ENCODE measurements at places on chromosomes 4 and X. TPM values are rescaled to one million over a fixed set of nuclear protein-coding genes. Genes with fewer than 3 reads are reported as not detected.

CT45A2 gene
- total RNA-seq = not detected

CCDC149 gene
- 10.2 TPM for total RNA-seq

SLC4A4 gene
- 3.7 TPM for total RNA-seq

F11 gene
- total RNA-seq = not detected

KIAA1210 gene
- not detected for total RNA-seq

ASB11 gene
- not detected for total RNA-seq

MAGEB10 gene
- not detected for total RNA-seq

LAMTOR3 gene
- total RNA-seq = 53.9 TPM

RASGEF1B gene
- 0.77 TPM for total RNA-seq

LAS1L gene
- total RNA-seq = 35.4 TPM

UGT2B11 gene
- not detected for total RNA-seq

TCEAL7 gene
- 7.6 TPM for total RNA-seq

ADH1A gene
- total RNA-seq = not detected

GPR82 gene
- not detected for total RNA-seq

RRH gene
- 0.25 TPM for total RNA-seq

RNF150 gene
- total RNA-seq = 5.2 TPM

BANK1 gene
- total RNA-seq = 2.0 TPM

FAM90A26 gene
- total RNA-seq = not detected

DNA sequence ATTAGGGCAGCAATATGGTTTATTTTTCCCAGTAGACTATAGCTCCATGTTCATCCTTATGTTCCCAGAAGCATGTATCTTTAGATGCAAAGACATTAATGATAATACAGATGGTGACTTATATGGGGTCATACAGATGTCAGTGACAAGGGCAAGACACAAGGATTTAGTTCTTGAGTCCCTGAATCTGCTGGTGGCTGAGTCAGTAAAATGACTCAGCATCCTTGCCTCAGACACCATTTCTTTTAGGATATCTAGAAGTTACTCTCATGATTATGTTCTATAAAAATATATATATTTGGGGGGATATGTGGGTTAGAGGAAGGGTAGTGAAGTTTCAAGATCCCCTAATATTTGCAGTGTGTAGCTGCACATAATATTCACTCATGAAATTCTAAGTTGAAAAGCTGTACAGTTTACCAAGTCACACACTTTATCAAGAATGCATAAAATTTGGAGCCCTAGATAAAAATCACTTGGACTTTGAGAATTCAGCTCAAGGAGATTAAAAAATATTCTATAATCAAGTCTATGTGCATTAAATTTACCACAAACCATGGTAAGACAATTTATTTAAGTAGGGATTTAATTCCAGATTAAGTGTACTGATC, 101.9 kb downstream of the LNX1 start:
- no peak for DNase-seq
- H3K36me3 ChIP-seq = no peaks in the 10 kb centered on the region
- H3K27ac ChIP-seq = no peak overlapping the region

GRCh38 chrX:109760922-109761250, 27.8 kb upstream of the ACSL4 start:
- H3K27ac ChIP-seq = no peak overlapping the region
- H3K27me3 ChIP-seq = no peaks in the 10 kb centered on the region
- H3K36me3 ChIP-seq = no peaks in the 10 kb centered on the region
- DNase-seq = no peak
- H3K4me1 ChIP-seq = no peaks in the 10 kb centered on the region

GRCh38 chr4:56240554-56241174, 146.6 kb downstream of the AASDH start:
- DNase-seq = peak; percentile 85
- peaks cover 3% of the 10 kb centered on the region for H3K27me3 ChIP-seq
- H3K4me1 ChIP-seq = no peaks in the 10 kb centered on the region
- H3K36me3 ChIP-seq = no peaks in the 10 kb centered on the region

DNA sequence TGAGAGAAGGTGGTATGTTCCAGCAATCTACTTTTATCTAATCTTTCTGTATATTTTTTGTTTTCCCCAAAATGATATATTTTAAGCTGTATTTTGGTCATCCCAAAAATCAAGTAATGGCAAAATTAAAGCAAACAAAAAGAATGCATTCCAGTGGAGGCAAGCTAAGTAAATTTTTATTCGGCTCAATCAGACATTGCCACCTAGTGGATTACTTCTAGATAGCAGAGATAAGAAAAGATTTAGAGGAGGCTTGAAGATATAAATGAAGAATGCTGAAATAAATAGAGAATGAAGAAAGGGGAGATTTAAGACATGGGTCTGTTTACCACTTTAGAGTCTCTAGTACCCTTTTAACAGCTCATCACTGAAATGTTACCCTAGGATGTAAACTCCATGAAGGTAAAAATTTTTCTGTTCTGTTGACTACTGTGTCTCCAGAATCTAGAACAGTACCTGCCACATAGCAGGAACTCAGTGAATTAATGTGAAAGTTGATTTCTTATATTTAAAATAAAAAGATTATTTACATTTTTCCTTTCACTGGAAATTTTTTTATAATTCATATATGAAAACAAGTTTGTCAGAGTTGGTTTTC, 110.9 kb upstream of the ANK2 start:
- H3K4me3 ChIP-seq = no peak overlapping the region
- DNase-seq = peak; percentile 23
- H3K4me1 ChIP-seq = no peaks in the 10 kb centered on the region
- H3K27me3 ChIP-seq = no peaks in the 10 kb centered on the region

DNA sequence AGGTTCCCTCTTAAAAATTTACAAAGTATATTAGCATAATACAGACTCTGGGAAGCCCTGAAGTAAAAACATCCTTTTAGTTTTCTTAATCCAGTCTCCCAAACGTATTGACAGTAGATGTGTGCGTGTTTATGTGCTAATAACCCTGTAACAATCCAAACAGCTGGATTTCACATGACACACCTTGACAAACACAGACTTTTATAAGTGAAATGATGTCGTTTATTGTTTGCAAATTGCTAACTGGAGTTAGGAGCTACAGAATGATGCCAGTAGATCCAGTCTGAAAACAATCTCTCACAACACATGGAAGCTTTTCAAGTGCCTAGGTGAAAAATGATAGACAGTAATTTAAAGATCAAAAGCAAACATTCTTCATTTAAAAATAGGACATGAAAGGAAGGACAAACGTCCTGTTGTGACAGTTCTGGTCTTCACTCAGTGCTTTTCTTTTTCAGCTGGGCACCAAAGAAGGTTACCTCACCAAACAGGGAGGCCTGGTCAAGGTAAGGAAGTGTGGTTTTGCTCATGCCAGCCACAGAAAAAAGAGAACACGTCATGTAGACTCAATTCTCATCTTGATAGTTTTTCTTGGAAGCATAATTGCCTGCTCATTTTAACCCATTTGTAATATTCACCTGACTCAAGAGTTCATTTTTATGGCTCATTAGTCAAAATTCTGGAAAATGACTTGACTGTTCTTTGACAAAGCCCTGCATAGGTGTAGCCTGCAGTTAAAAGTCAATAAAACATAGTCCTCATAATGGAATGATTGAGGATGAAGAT, 32.9 kb downstream of the LAMTOR3 start:
- no peak overlapping the region for H3K27ac ChIP-seq
- H3K4me3 ChIP-seq = no peak overlapping the region
- DNase-seq = no peak
- H3K4me1 ChIP-seq = no peaks in the 10 kb centered on the region
- H3K36me3 ChIP-seq = no peaks in the 10 kb centered on the region

DNA sequence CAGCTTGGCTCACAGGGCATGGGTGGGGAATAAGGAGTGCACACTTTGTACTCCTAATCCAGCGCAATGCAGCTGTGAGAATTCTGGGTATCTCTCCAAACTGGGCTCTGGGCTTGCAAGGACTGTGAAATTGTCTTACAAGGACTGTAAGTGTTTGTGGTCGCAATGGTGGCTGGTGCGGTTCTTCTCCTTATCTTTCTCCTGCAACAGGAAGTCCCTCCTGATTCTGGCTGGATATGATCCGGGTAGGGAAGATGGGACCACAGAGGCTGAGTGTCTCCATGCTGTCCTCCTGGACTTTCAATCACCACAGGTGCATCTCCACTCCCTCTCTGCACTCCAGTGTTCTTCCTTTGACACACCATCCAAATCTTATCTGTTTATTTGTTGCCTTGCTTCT, 55.7 kb upstream of the GYPE start:
- no peak overlapping the region for H3K27ac ChIP-seq
- no peaks in the 10 kb centered on the region for H3K27me3 ChIP-seq
- H3K4me3 ChIP-seq = no peak overlapping the region
- H3K36me3 ChIP-seq = no peaks in the 10 kb centered on the region

DNA sequence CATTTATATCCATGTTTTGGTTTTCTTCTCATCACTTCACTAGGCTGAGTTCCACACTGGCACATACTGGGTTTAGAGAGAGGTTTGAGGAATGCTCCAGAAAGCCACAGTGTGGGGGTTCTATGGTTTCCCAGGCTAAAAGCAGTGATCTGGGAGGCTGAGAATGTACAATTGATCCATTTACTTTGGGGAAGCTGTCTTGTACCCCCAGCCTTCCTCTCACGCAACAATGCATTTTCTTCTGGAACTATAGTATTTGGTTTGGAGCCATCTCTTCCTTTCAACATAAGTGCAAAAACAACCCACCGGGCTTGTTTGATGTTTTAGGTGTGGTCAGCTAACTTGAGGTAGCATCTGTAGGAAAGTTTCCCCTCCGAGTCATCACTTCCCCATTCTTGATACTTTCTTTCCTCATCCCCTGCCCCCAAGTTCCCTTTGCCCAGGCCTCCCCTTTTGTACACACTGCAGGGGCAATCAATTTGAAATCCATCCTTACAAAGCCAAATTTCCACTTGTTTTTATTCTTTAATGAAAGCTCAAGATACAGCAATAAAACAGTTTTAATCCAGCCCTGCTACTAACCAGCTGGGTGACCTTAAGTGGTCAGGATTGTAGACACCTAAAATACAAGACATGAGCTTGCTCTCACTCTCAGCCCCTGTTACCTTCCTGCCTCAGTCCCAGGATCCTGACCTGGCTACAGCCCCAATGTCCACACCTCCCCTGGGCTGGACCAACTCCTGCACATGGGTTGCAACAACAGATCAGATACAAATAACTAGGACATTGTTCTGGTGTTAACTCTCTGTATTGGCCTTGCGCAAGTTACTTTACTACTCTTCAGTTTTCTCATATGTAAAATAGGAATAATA, 109.2 kb downstream of the FHDC1 start:
- H3K4me1 ChIP-seq = no peaks in the 10 kb centered on the region
- no peak overlapping the region for H3K27ac ChIP-seq
- peak; percentile 36 for DNase-seq
- no peak overlapping the region for H3K4me3 ChIP-seq
- H3K36me3 ChIP-seq = no peaks in the 10 kb centered on the region
- H3K27me3 ChIP-seq = no peaks in the 10 kb centered on the region

DNA sequence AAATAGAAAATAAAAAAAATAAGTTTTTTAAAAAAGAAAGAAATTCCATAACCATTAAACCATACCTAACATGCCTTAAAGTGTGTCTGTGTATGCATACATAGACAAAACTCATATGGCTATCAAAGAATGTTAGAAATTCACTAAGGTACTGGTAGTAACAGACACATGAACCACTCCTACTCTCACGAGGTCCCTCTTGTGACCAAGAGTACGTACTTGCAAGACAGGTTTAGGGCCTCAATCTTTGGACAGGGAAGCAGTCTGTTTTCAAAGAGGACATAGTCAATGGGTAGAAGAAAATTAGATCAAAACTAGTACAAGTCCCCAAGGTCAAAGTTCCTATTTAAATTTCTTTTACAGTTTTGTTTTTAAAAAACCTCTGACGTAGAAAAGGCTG, 117.3 kb downstream of the CHM start:
- no peaks in the 10 kb centered on the region for H3K4me1 ChIP-seq
- H3K36me3 ChIP-seq = no peaks in the 10 kb centered on the region
- no peak for DNase-seq
- no peak overlapping the region for H3K4me3 ChIP-seq
- no peaks in the 10 kb centered on the region for H3K27me3 ChIP-seq

DNA sequence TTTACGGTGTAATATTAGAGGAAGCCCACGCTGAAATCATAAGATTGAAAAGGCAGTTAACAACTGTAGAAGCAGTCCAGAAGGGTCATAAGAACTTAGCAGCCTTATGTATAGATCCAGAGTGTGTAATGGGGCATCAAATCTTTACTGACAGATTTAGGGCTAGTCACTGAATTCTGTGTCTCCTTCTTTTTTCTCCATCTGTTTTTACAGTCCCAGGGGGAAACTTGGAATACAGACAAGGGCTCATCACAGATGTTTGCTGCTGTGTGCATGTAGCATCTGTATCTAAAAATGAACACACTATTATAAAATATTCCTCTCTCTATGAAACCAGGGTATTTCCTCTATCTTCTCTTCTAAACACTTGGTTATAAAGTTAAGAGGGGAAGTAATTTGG, 43.9 kb downstream of the CYSLTR1 start:
- DNase-seq = no peak
- H3K4me3 ChIP-seq = no peak overlapping the region

GRCh38 chrX:77502951-77503525, 55.8 kb downstream of the FGF16 start:
- H3K36me3 ChIP-seq = no peaks in the 10 kb centered on the region
- H3K4me3 ChIP-seq = no peak overlapping the region
- no peak overlapping the region for H3K27ac ChIP-seq
- no peaks in the 10 kb centered on the region for H3K27me3 ChIP-seq
- no peak for DNase-seq

GRCh38 chr4:103425406-103425805, 227.3 kb upstream of the CENPE start:
- DNase-seq = no peak
- H3K36me3 ChIP-seq = no peaks in the 10 kb centered on the region
- no peak overlapping the region for H3K4me3 ChIP-seq
- H3K4me1 ChIP-seq = no peaks in the 10 kb centered on the region
- H3K27me3 ChIP-seq = no peaks in the 10 kb centered on the region

GRCh38 chrX:110847334-110847733, 51.7 kb upstream of the CHRDL1 start:
- peak; percentile 35 for DNase-seq
- H3K36me3 ChIP-seq = no peaks in the 10 kb centered on the region
- H3K27me3 ChIP-seq = no peaks in the 10 kb centered on the region
- H3K27ac ChIP-seq = no peak overlapping the region
- peaks cover 4% of the 10 kb centered on the region for H3K4me1 ChIP-seq

DNA sequence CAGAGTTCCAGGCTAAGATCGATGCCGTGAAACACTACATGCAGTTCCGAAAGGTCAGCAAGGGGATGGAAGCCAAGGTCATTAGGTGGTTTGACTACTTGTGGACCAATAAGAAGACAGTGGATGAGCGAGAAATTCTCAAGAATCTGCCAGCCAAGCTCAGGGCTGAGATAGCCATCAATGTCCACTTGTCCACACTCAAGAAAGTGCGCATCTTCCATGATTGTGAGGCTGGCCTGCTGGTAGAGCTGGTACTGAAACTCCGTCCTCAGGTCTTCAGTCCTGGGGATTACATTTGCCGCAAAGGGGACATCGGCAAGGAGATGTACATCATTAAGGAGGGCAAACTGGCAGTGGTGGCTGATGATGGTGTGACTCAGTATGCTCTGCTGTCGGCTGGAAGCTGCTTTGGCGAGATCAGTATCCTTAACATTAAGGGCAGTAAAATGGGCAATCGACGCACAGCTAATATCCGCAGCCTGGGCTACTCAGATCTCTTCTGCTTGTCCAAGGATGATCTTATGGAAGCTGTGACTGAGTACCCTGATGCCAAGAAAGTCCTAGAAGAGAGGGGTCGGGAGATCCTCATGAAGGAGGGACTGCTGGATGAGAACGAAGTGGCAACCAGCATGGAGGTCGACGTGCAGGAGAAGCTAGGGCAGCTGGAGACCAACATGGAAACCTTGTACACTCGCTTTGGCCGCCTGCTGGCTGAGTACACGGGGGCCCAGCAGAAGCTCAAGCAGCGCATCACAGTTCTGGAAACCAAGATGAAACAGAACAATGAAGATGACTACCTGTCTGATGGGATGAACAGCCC, 9.3 kb downstream of the CNGA2 start:
- no peak for DNase-seq
- H3K27me3 ChIP-seq = no peaks in the 10 kb centered on the region

GRCh38 chr4:102263024-102263787, 82.1 kb downstream of the SLC39A8 start:
- no peak overlapping the region for H3K27ac ChIP-seq
- H3K4me3 ChIP-seq = no peak overlapping the region
- DNase-seq = peak; percentile 59
